ENCODE measurements at places on chromosomes 5 and 9.

- H3K27me3 ChIP-seq = no peaks in the 10 kb centered on the region
- H3K27ac ChIP-seq = no peak overlapping the region
- no peak for ATAC-seq
- no peaks in the 10 kb centered on the region for H3K36me3 ChIP-seq
- H3K4me3 ChIP-seq = no peak overlapping the region
- H3K4me1 ChIP-seq = no peaks in the 10 kb centered on the region
Observed at GRCh38 chr9:14395317-14396082, 81.6 kb upstream of the NFIB start.

GRCh38 chr5:87139795-87140194 lies 127.9 kb upstream of the RASA1 start:
- H3K27me3 ChIP-seq = no peaks in the 10 kb centered on the region
- no peaks in the 10 kb centered on the region for H3K36me3 ChIP-seq
- no peak overlapping the region for H3K27ac ChIP-seq
- no peak for ATAC-seq

GRCh38 chr5:90554358-90555006 lies 4.1 kb upstream of the ADGRV1 start:
- H3K27ac ChIP-seq = no peak overlapping the region
- peaks cover 75% of the 10 kb centered on the region for H3K27me3 ChIP-seq
- H3K36me3 ChIP-seq = no peaks in the 10 kb centered on the region

DNA sequence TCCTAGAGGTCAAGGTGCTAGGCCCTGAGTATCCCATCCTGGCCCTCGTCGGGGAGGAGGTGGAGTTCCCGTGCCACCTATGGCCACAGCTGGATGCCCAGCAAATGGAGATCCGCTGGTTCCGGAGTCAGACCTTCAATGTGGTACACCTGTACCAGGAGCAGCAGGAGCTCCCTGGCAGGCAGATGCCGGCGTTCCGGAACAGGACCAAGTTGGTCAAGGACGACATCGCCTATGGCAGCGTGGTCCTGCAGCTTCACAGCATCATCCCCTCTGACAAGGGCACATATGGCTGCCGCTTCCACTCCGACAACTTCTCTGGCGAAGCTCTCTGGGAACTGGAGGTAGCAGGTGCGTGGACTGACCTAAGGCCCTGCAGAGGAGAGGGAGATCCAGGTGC lies 7.9 kb downstream of the BTNL9 start:
- H3K27me3 ChIP-seq = peaks cover 40% of the 10 kb centered on the region
- no peak for ATAC-seq
- H3K27ac ChIP-seq = no peak overlapping the region
- no peaks in the 10 kb centered on the region for H3K36me3 ChIP-seq
- peaks cover 27% of the 10 kb centered on the region for H3K4me1 ChIP-seq

Data from stimulated activated memory B cell treated with anti-CD40 and anti-IgM and Interleukin-4, amounts not matched to agents 10 μg/mL and 1 μg/mL and 100 μg/mL, for 72 hours (primary cell).